ENCODE measurements at places on chromosomes 6 and 20.

DNA sequence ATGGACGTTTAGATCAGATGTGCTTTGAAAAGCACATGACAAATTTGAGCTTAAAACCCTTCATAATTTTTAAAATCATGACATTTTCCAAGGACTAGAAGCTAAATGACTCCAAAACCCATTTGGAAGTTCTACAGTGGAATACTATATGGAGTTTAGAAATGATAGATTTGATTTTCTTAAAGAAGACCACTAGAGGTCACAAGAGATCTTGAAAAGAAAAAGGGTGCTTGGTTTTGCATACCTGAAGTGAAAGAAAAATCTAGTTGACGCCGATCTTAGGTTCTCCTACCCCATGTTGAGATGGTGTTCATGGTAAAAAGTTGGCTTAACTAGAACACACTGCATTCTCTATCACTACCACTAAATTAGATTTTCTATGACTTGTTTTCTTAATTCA, 31.5 kb downstream of the CFAP61 start:
- no peak for DNase-seq

- DNase-seq, result no peak
Measured at GRCh38 chr6:111628142-111628850, 22.6 kb upstream of the TRAF3IP2 start.

GRCh38 chr6:51015394-51015793, 196.7 kb downstream of the TFAP2B start:
- no peak for DNase-seq

GRCh38 chr6:160071805-160072690, 49.6 kb upstream of the SLC22A1 start:
- no peak for DNase-seq

DNA sequence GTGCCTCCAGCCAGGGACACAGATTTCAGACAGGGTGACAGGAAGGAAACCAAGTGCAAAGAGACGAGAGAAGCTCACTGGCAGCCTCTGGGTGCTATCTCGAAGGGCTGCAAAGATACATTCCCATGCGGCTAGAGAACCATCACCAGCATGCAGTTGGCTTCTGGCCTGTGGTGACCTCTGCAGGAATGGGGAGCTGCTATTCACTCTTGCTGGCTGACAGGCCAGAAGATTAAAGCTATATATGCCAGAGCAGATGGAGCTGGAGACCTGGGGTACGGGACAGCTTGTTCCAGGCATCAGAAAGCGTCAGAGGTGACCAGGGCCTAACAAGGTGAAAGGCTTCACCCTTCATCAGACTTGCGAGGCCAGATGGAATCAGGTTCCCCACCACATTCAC, 20.0 kb downstream of the MAP1LC3A start:
- DNase-seq, result no peak

- peak; percentile 29 for DNase-seq
Measured at GRCh38 chr20:25195962-25196785, 662 bp downstream of the ENTPD6 start.

- DNase-seq, result no peak
Measured at GRCh38 chr6:37667050-37667814, 30.5 kb downstream of the MDGA1 start.

- DNase-seq, result peak; percentile 82
Measured at GRCh38 chr6:37048851-37049757, 43.6 kb downstream of the FGD2 start.

- DNase-seq, result no peak
Measured at GRCh38 chr6:35498422-35499067, 1.7 kb upstream of the TEAD3 start.

DNA sequence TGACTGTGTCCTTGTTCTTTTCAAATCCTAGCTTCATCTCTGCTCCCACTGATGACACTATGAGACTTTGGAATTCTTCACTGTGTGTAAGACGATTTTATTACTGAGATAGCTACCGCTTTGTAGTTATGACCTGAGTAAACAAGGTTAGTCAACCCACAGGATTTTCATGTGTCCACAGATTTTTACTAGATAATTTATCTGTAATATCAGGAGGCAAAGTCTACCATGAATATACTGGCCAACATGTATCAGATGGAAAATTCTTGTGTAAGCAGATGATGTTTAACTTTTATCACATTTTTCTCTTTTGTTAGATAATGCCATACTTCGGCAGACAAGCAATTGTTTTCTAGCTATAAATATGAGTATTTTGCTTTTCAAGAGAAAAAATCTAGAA, 119.8 kb downstream of the SGK1 start:
- no peak for DNase-seq

- peak; percentile 58 for DNase-seq
Measured at GRCh38 chr20:2521369-2522305, 12.9 kb upstream of the ZNF343 start.

DNA sequence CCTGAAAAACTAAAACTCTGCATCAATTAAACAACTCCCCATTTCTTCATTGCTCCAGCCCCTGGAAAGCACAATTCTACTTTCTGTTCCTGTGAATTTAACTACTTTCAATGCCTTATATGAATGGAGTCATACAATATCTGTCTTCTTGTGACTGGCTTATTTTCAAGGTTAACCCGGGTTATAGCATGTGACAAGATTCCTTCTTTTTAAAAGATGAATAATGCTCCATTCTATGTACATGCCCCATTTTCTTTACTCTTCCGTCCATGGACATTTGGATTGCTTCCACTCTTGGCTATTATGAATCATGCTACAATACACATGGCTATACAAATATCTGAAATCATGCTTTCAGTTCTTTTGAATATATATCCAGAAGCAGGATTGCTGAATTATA, 334.9 kb upstream of the ID4 start:
- no peak for DNase-seq

DNA sequence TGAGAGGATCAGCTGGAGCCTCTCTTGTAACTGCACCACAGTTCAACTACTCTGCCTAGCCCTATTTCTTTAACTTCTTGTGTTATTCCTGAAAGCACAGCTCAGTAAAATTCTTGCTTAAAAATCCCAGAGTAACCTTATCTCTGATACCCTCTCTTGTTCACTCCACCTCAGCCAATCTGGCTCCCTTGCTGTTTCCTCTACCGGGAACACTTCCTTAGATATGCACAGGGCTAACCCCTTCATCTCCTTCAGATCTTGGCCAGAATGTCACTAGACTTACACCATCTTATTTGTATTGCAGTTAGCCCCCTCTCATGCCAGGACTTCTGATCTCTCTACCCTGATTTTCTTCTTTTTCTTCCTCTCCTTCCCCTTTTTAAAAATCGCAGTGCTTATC, 2.6 kb upstream of the ZKSCAN3 start:
- no peak for DNase-seq

DNA sequence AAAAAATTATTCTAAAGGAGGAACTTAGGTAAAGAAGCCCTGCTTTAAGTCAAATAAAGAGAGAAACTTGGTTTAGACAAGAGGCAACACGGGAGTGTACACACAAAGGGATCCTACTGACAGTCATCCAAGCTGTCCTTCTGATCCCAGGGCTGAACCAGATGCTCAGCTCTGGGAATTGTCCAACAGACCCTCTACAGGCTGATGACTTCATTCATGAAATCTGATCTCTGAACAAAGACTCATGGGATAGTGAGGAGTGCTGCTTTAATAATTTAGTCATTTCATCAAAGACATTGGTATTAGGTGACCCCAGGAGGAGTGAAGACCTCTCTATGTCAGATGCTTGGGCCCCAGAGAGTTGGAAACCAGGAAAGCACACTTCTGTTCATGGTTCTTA, 65.6 kb upstream of the ARMH2 start:
- DNase-seq, result no peak

DNA sequence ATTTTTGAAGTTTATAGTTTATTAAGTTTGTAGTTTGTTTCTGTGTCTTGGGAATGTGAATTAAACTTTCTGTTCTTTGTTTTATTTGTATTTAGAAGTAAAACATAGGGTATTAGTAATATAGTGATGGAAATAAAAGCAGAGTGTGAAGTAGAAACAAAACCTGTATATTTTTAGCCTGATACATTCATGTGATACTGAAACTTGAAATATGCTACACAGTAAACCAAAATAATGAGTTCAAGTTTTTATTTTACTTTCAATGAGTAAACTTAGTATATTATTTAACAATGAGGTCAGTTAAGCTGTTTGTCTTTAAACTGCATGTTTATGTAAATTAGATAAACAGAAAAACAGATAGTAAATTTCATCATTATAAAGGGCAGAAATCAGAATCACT, 1592.6 kb downstream of the GRIK2 start:
- DNase-seq, result no peak

- DNase-seq, result no peak
Measured at GRCh38 chr20:34301587-34302311, 1.4 kb downstream of the AHCY start.

DNA sequence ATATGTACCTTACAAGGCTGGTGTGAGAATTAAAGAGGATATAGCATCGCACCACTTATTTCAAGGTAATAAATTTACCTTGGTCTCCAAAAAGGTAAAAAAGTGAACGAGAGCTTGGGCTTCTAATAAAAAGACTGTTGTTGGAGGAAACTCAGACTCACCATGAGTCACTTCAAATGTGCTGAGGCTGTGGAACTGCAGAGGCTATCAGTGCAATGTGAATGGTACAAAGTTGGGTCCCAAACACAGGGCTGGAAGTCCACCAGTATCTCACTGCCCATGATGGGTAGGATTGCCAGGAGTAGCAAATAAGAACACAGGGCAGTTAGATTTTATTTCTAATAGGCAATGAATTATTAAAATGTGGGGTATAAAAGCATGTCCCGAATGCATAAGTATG, 200.6 kb downstream of the MAFB start:
- DNase-seq, result no peak

DNA sequence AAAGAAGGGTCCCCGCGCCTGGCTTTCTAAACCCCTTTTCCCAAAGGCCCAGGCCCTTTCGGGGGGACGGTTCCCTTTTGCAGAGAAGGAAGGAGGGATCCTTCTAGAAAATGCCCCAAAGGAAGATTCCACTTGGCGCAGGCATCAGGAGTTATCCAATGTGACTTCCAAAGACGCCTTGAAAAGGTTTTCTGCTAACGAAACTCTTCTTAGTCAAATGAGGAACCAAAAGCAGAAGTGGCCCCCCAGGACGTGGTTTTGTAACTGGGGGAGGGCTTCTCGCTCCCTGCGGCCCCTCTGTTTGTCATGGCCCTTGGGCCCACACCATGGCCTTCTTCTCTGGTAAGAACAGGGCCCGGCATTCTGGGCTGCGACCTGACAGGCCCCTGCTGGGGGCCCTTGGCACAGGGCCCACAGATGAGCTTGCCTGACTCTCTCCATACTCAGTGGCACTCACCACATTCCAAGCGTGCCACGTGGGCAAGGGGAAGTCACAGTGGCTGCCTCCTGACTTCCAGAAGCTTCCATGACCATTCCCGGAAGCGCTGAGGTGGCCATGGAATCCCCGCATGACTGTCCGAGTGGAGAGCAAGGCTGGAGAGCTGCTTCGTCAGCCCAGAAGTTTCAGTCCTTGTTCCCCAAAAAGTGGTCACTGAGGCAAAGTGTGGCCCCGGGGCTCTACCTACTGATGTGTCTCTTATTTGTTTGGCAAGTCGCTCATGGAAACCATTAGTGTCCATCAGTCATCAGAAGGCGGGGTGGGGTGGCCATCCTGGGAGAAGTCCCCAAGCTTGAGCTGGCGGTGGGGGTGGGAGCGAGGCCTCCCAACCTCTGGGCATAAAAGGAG, 834 bp upstream of the CTSZ start:
- DNase-seq, result no peak

- DNase-seq, result no peak
Measured at GRCh38 chr6:155883741-155884140, 428.1 kb upstream of the NOX3 start.
